HFFc6 (cell line): ENCODE measurements at places on chromosomes 7 and 10.

GRCh38 chr10:128861018-128861901, 605.8 kb upstream of the MGMT start:
- no peak for DNase-seq

- peak; percentile 88 for DNase-seq
These were observed 245.9 kb downstream of the KCNMA1 start for GRCh38 chr10:77391605-77392235.

DNA sequence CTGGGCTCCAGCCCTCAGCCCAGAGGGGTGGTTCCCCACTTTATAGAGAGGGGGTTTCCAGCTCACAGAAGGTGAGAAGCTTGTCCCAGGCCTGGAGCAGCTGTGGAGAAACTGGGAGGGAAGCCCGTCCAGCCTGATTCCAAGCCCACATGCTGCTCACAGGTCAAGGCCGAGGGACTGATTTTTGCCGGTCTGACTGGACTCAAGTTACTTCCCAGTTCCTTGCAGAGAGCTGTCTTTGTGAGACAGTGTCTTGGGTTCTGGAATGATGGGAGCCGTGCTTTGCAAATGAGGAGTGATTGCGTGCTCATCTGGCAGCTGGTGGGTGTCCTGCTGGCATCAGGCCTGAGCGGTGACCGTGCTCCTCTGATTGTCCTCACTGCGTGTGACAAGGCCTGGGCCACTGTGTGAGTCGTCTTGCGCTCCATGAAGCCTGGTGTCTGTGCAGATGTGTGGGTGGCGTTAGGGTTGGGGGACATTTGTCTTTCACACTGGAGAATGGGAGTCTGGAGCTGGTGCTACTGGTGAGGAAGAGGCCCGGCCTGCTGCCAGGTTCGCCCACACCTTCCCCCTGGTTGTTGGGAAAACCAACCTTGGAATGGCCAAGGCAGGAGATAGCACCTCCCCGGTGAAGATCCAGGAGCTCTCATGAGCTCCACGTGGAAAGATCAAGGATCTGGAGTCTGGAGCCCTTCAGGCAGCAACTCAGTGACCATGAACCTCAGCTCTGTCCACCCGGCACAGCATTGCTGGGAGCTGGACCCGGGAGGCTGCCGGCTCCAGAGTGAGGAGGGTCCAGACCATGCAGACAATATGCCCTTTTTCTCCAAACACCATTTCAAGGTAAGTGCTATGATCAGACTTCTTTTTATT, 129.6 kb downstream of the SMURF1 start:
- no peak for DNase-seq

GRCh38 chr7:24817339-24817738, 60.1 kb upstream of the GSDME start:
- no peak for DNase-seq

DNA sequence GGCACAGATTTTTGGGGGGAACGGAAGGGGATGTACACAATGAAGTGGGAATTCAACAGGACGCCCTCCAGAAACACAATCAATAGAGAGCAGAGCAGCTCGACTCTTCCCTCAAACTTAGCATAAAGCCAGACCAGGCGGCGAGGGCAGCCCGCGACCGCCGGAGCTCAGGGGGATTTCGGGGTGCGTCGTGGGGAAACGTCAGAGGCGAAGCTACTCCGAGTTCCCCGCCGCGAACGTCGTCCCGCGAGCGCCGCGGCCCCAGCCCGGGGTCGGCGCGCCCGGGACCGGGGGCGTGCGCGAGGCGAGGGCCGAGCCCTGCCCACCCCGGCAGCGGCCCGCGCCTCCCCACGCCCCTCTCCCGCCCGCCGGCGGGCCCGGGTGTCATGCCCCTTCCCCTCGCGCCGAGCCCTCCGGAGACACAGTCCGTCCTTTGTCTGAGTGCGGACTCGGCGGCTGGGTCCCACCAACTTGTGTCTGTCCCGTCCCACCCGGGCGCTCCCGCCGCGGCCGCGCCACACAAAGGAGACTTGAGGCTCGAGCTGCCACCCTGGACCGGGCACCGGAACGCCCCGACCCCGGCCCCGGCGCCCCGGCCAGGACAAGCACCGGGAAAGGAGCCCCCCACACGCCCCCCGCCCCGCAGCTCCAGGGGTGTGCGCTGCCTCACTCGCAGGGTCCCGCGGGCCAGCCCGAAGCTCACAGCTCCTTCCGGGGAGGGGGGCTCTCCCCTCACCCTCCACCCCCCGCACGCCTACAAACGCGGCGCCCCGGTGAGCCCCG, 634 bp downstream of the EZH2 start:
- no peak for DNase-seq
